ENCODE measurements at places on chromosomes 5 and 9.
A peak's percentile ranks its signal among the peaks of the same experiment; 100 is the strongest.

GRCh38 chr5:107969847-107970246 is 299.1 kb upstream of the EFNA5 start:
- DNase-seq: no peak

DNA sequence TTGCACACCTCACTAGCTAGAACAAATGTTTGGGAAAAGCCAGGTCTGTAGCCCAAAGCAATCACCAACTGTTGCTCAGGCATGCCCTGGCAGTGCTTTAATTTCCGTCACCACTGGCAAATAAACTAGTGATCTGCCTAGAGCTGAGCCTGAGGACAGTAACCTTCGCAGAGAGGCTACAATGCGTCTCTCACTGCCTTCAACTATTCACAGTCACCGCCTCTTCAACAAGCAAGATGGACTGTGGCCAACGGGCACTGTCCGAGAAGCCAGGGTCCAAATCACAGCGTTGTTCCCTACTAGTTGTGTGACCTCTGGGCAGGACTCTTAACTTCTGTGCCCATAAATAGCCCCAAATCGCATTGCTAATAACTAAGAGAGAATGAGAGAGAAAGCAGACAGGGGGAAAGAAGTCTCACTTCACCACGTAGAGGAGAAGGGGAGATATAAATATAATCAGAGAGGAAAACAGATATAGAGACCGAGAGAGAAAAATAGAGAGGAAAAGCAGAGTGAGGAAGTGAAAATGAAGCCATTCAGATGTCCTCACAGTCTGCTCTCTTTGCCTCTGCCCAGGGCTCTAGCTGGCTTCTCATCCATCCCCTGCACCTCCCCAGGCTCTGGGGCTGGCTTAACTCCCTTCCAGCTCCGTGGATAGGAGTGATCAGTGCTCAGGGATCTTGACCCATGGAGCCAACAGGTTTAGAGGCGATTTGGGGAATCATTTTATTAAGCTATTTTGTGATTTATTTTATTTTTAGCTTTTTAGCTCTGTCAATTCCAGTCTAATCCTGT is 157.9 kb downstream of the ZDHHC21 start:
- no peak for DNase-seq

DNA sequence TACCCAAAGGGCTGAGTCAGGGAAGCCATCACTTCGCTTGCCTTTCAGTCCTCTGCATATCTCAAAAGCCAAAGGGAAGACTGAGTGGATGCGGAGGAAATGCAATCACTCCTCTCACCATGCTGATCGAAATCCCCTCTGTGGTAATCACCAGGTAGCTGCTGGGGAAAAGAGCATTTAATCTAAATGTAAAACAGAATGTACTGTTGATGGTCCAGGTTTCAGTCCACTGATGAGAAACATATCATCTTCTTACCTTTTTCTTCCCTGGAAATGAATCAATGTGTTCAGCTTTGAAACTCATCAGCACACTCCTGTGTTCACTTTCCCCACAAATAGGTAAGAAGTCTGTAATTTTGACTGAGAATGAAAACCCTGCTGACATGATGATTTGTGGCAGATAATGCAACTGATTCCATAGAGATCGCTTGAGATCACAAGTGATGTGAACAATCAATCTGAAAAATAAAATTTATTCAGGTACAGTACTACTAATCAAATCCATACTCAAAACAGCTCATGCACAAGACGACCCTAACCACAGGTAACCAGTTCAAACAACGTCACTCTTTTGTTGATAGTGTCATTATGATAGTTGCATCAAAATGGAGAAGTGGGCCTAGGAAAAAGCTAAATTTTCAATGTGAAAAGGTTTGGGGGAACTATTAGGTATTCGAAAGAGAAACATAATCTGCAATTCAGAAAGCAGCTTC is 454.0 kb upstream of the RGMB start:
- DNase-seq: no peak

DNA sequence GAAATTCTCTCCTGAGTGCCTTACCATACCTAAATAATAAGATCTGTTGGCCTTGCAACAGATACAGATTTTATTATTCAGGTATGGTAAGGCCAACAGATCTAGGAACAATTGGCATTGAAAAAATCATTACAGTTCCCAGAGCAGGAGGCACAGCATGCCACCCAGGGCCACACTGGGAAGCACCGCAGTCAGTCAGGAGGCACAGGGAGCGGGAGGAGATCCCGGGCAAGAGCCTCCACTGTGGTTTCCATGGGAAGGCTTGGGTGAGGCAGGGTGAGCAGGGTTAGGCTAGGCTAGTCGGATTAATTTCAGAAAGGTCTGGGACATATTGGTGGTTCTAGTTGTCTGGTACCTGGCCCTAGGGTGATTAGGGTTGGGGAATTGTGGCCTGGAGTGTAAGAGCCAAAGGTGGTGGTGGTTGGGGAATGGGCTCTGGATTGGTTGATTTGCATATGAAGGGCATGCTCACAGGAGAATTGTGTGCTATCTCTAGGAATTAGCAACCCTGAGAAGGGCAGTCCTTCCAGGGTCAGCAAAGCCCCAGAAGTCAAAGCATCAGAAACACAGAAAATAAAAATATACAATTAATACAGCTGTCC is 111.4 kb downstream of the PDE8B start:
- DNase-seq: no peak

DNA sequence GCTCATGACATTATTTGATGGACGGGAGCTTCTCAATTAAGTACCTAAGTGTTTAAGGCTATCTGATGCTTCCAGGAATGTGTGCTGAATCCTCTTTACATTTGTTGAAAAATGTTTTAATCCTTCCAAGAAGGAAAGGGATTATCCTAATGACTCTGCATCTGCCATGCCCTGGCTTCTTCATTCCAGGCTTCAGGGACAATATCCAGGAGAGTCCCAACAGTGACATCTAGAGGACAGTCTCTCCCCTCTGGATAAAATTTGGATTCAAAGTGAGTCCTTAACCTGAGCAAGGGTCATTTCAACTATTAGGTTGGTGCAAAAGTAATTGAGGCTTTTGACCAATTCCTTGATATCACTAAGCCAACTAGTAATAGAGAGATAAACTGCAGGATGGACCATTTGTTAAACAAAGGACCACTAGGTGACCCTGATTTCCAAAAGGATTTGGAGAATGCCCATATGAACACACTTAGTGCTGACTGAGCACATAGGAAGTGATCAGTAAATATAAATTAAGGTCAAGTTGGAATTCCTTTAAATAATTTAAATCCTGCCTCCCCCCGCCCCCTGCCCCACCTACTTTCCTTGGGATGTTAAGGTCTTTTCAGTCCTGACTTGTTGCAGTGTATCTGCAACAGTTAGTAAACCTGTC is 19.1 kb downstream of the TNFSF8 start:
- no peak for DNase-seq

DNA sequence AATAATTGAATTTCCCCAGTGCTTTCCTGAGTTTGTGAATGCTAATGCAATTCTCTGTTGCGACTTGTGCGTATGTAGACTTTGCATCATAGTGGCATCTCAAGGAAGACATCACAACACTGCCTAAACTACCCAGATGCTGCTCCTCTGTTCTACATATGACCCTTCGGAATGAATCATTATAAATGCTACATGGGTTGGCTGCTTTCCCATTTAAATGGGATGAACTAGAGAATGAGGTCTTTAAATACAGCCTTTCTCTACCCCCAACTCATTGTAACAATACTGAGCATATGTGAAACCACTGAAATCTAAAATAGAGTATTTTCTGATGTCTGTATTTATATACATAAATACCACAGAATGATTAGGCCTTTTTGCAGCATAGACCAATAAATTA is 136.6 kb upstream of the ICE1 start:
- DNase-seq: no peak

DNA sequence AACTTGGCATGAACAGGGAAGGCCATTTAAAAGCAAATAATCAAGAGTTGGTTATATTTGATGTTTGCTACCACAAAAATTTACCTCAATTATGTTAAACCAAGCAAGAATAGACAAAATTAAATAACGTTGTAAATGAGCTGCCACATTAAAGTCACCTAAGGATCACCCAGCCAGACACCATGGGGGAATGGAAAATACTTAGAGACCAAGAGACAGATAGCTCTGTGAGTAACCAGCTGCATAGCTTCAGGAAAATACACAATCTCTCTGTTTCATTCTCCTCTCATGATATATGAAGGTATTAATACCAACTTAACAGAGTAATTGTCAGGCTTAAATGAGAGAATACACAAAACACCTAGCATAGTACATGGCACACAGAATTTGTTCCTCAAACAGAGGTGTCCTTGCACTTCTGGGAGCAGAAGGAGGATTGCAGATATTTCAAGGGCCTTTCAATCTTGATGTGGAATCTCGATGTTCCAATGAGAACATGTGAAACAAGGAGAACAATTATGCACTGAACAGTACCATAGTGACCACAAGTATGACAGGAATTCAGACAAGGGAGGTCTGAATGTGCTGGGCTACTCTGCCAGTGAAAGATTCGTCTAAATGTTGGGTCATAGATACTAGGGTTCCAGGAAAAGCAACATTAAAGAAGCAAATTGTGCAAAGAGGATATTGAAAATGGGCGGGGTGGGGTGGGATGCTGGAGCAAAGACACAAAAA is 18.6 kb downstream of the JAKMIP2 start:
- DNase-seq: no peak

DNA sequence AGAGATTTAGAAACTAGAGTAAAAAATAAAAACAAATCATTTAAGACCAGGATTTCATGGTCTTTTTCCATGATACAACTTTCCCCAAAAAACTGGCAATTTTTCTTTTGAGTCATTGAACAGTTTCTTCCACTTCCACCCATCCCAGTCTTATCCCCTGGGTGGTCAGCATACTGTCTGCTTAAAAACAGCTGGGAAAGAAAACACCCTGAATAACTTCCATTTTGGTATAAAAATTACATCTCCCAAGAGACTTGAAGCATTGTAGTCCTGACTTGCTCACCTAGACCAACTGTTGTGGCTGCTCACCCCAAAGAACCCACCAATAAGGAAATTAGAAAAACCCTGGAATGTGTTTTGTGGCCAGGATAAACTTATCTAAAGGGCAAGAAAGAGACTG is 731.3 kb downstream of the NR2F1-AS1 start:
- DNase-seq: no peak

DNA sequence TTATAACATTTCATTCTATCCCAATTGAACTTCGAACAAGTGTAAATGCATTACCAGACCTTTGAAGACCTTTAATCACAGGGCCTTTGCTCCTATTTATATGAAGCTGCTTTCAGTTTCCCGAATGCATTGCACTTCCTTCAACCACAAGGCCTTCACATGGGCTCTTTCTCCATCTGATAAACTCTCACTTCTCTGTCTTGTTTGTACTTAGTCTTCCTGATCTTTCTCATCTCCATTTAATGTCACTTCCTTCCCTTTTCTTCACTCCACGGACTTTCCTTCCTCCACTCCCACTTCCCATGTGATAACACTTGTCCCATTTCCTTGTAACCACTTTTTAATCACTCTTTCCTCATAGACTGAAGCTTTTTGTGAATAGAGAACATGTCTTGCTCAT is 74.3 kb upstream of the TNC start:
- no peak for DNase-seq

DNA sequence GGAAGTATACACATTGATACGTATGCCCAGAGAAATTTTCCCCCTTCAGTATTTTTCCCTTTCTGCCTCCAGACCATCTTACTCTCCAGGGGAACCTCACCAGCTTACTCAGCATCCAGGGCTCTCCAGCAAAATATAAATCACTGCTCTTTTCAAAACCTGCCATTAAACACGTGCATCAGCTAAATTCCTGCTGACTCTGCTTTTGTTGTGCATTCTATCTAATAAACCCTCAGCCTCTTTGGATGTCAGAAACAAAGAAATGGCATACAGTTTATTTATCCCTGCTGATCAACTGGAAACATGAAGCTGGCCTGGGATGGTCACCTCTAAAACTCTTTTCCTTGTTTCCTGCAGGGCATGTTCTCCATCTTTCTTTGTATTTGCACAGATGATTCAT is 126.8 kb downstream of the TRPM3 start:
- DNase-seq: no peak

GRCh38 chr5:160467555-160468362 is 46.1 kb downstream of the PTTG1 start:
- peak; percentile 80 for DNase-seq

GRCh38 chr5:107403228-107403953 is 267.3 kb downstream of the EFNA5 start:
- no peak for DNase-seq

DNA sequence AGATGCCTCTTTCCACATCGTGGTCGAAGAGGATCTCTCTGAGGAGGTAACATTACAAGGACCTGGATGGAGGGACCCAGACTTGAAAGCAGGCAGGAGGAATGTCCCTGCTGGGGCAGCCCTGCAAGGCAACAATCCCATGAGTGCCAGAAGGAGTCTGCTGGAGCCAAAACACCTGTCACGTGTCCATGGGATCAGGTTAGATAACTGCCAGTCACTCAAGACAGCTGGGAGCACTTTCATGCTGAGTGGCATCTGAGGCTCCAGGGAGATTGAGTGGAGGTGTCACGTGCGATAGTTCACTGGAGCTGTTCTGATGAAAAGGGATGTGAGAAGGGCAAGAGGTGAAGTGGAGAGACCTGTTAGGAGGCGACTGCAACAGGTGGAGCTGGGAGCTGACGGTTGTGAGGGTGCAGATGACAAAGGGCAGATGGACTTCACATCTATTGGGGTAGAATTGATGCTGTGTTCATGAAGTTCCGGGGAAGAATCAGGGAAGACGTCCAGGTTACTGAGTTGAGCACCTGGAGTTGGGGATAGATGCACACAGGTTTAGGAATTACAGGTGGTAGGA is 68.4 kb downstream of the ICE1 start:
- no peak for DNase-seq

- no peak for DNase-seq
Observed at GRCh38 chr5:150710165-150710564, 9.3 kb upstream of the RBM22 start.

DNA sequence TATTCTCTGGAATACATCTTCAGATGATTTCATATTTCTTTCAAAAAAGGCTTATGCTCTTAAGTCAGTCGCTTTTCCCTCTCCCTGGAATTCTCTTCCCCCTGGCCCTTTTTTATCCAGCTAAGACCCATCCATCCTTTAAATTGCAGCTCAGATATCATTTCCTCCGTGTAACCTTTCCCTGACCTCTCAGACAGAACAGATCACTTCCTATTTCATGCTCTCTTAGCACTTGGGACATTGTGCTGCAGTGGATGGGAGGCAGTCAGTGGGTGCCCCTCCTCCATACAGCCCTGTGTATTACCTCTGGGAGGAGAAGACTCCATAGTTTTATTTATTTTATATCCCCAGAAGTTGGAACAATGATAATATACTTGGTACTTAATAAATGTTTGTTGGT is 423.4 kb downstream of the ISL1 start:
- DNase-seq: no peak

- no peak for DNase-seq
Observed at GRCh38 chr9:133932181-133932580, 59.9 kb downstream of the VAV2 start.

DNA sequence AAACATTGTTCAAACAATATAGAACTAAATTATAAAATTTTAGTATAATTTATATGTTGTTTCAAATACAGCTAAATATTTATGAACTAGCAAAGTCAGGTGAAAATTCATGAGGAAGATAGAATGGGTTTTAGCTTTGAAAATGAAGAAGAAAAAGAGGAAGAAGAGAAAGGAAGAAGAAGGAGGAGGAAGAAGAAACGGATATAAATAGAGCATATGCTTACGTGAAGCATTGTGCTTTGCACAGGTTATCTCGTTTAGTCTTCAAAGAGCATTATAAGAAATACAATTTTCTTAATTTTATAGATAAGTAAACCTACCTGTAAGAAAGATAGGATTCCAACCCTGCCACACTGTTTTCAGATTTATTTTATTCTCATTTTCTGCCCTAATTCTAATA is 620.6 kb upstream of the DAB2 start:
- DNase-seq: no peak

All from immature natural killer cell (primary cell).